SJSA1 (cell line): ENCODE measurements at places on chromosomes 3 and 15. TPM values are rescaled to one million over a fixed set of nuclear protein-coding genes. Genes with fewer than 3 reads are reported as not detected.

- DNase-seq = no peak
These were observed 6.1 kb downstream of the ABTB1 start for GRCh38 chr3:127678611-127679533.

Gene OCA2
- 0.11 TPM in 1 of 2 replicates, not detected in the other for total RNA-seq

- DNase-seq = no peak
These were observed 32.1 kb downstream of the FAM174B start for GRCh38 chr15:92623435-92623834.

GRCh38 chr3:146350852-146351251 is 99.9 kb upstream of the PLSCR4 start:
- no peak for DNase-seq

Gene CHRNA7
- total RNA-seq = 0.08 and 0.09 TPM in 2 replicates

DNA sequence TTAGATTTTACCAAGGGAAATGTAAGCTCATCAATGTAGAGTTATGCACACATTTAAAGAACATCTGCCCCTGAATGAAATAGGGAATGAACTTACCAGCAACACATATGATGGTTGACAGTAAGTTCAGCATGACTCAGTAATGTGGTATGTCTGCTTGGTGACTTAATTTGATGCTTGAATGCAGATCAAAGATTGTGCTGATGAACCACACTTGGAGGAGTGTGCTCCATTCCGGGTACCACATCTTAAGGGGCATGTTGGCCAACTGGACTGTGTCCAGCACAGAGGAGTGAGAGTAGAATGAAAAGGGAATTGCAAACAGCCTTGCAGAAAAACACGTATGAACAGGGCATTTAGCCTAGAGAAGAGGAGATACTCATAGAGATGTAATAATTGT is 171.0 kb upstream of the RARB start:
- DNase-seq = peak; percentile 53

- DNase-seq = peak; percentile 7
These were observed 55.6 kb downstream of the CGGBP1 start for GRCh38 chr3:88003115-88003755.

- DNase-seq = no peak
These were observed 37.3 kb upstream of the PPP4R2 start for GRCh38 chr3:72959336-72959735.

- DNase-seq = peak; percentile 87
These were observed 12.1 kb downstream of the OSBPL10 start for GRCh38 chr3:31968927-31969418.

DNA sequence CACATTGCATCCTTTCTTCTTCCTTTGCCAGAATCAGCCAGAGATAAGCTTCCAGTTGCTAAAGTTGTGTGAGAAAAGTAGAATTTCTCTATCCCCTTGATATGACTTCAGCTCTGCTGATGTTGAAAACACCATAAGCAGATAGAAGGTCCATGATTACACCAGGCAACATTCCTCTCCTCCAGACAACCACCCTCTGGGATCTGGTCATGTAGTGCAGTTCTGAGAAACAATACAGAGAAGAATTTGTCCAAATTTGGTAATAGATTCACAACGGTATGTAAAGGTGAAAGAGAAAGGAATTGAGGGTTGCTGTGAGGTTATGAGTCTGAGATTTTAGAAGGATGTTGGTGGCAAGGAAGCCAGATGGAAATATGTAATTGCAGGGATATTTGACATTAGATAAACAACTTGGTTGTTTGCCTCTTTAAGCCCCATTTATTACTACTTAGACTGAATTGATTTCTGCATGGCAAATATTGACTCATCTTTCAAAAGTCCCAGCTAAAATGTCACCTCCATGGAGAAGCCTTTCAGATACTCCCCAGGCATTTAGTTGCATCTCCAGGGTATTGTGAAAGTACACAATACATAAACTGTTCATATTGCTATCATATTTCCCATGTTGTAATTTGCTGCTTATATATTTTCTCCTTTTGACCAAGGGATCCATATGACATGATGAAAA is 134.9 kb downstream of the GAP43 start:
- no peak for DNase-seq

Gene ANKUB1
- total RNA-seq = 0.31 TPM in 1 of 2 replicates, not detected in the other

Gene GABRR3
- not detected in 2 replicates for total RNA-seq

DNA sequence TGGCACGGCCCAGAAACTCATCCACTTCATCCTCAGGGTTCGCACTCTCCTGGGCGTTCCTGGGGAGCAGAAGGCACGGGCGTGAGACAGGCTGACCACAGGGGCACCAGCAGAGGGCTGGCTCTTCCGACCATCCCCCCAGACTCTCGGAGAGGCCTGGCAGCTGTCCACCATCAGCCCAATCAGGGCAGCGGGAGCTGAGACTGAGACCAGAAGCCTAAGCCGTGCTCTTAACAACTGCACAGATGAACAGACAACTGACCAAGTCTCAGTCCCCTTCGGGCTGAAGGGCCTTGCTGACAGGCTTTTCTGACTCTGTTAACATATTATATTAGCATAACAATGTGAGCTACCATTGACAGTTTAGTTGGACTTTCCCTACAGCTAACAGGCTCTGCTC is 118.0 kb downstream of the SEC22A start:
- no peak for DNase-seq

Gene TM6SF1
- 0.38 and 2.2 TPM in 2 replicates for total RNA-seq

- DNase-seq = no peak
These were observed 117.9 kb downstream of the MEIS2 start for GRCh38 chr15:36982430-36982829.

- DNase-seq = no peak
These were observed 14.4 kb downstream of the ARHGEF3 start for GRCh38 chr3:56787258-56787775.

Gene STRC
- not detected in 2 replicates for total RNA-seq

- no peak for DNase-seq
These were observed 58.6 kb downstream of the DLG1 start for GRCh38 chr3:197239857-197240256.

GRCh38 chr3:184129012-184129411 is 6.1 kb upstream of the EIF2B5 start:
- no peak for DNase-seq

Gene VGLL3
- total RNA-seq = 11.3 and 17.1 TPM in 2 replicates

Gene RGMA
- total RNA-seq = 3.6 and 4.0 TPM in 2 replicates

Gene FSD2
- not detected in 2 replicates for total RNA-seq

GRCh38 chr3:70557976-70558375 is 245.5 kb upstream of the MDFIC2 start:
- DNase-seq = no peak

DNA sequence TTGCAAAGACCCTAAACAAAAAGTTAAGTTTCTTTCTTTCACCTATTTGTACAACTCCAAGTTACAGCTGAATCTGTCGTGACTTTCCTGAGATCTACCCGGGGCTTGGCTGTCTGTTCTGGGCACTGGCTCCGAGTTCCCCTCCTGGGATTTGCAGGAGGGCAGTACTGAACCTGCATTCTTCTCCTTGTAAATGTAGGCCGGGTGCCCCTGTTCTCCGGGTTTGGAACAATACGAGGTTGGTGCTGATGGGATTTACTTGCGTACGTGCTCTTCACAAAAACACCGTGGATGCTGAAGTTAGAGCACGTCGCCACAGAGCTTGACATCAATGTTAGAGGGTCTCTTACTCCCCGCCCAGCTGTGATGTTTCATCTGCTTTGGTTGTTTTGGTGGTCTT is 48.1 kb downstream of the KLHL25 start:
- no peak for DNase-seq

GRCh38 chr15:29091666-29092065 is 178.0 kb downstream of the NSMCE3 start:
- DNase-seq = no peak

DNA sequence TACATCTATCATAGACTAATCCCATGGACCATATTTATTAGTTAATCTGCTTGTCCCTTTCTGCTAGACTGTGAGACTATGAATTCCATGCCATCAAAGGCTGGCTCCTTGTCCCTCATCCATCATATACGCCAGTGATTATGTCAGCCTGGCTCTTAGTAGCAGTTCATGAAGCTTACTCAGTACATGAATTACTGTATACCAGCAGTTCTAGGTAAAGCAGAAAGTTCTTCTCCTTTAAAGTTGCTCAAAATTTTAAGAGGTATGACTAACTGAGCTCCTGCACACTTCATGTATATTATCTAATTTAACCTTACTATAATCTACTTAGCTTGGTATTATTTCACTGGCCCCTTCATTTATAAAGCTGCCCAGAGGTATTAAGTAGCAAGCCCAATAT is 190.9 kb upstream of the TBL1XR1 start:
- no peak for DNase-seq

DNA sequence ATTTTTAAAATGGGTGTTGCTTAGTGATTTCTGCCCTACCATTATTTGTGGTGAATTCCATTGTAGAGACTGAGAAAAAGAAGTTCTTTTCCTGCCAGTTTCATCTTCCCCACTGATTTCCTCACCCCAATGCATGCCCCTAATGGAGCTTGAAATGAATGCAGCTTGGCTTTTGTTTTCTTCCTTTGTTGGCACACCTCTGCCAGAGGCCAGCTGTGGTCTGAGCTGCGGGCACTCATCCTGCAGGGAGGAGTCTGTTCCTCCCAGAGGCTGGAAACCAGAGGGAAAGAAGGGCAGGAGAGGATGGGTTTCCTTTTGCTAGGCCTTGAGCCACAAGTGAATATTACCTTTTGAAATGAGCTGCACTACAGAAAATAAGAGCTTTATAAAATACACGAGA is 9.3 kb upstream of the ST8SIA2 start:
- no peak for DNase-seq

Gene NR2E3
- not detected in 2 replicates for total RNA-seq
